ENCODE measurements at places on chromosomes 7 and 10.

- DNase-seq: peak; percentile 79
Measured at GRCh38 chr10:78991187-78991586, 77.6 kb upstream of the ZMIZ1 start.

DNA sequence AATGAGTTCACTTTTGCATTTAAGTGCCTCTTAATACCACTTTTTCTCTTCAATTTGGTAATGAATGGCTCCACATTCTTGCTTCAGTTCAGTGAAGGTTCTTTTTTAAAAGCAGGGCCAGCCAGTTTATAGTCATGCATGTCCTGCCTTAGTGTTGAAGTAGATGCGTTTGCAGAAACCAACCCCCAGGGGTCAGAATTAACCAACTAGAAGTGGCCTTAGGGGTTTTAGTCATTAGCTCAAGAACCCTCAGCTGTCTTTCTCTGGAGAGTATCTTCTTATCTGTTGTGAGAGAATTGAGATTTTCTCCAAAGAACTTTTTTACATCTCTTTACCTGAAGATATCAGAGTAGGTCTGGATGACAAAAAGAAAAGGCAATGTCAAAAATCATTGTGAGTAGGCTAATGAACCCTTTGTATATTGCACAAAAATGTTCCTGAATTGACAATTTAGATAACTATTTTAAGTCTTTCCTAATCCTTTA is 82.2 kb downstream of the PIK3CG start:
- DNase-seq: peak; percentile 62

- DNase-seq: no peak
Measured at GRCh38 chr10:17307123-17307522, 79.1 kb downstream of the VIM start.

GRCh38 chr10:84177541-84178141 is 4.0 kb downstream of the GPR15LG start:
- no peak for DNase-seq

GRCh38 chr10:31172925-31173324 is 141.3 kb upstream of the ZNF438 start:
- DNase-seq: no peak

Data from mammary epithelial cell (primary cell).